ENCODE measurements at places on chromosomes 3 and 15.
A peak's percentile ranks its signal among the peaks of the same experiment; 100 is the strongest.

GRCh38 chr3:169387751-169388696 lies 275.5 kb downstream of the MECOM start:
- peak; percentile 10 for DNase-seq

DNA sequence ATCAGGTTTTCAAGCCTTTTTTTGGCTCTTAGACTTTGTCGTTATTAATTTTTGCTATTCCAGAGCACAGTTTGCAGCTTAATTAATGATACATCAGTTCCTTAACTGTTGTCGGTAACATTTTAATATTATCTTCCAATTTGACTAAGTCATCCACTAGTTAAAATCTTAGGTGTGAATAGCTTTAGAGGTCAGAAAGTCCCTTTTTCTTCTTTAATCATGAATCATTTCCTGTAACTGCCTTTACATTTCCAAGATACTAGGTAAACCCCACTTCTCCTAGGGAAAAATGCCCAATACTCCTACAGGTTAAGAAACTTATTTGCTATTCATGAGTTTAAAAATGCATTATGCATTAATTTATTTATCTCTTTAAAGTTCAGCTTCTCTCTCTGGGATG lies 260.9 kb upstream of the CFAP20DC start:
- DNase-seq: peak; percentile 17

- no peak for DNase-seq
Measured at GRCh38 chr15:74621936-74622335, 6.3 kb downstream of the CLK3 start.

GRCh38 chr3:70090322-70090913 lies 90.9 kb downstream of the SAMMSON start:
- DNase-seq: peak; percentile 14

- DNase-seq: no peak
Measured at GRCh38 chr3:29583861-29584260, 303.0 kb downstream of the RBMS3 start.

DNA sequence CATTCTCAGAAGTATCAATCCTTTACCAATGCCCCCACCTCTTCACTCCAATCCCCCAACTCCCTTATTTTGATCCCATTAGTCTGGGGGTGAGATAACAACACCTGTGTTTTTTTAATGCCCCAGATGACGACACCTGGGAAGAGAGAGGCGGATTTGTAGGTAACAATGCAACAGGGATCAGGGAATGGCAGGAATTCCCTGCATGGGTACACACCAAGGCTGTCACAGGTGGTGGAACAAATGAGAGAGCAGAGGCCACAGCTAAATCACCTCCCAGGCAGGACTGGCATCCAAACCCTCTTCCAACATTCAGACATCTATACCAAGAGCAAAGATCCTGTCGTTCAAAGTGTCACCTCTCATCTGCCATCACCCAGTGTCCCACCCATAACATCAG lies 319.2 kb upstream of the TRIM42 start:
- peak; percentile 76 for DNase-seq

- no peak for DNase-seq
Measured at GRCh38 chr3:131728898-131729642, 226.3 kb upstream of the MRPL3 start.

DNA sequence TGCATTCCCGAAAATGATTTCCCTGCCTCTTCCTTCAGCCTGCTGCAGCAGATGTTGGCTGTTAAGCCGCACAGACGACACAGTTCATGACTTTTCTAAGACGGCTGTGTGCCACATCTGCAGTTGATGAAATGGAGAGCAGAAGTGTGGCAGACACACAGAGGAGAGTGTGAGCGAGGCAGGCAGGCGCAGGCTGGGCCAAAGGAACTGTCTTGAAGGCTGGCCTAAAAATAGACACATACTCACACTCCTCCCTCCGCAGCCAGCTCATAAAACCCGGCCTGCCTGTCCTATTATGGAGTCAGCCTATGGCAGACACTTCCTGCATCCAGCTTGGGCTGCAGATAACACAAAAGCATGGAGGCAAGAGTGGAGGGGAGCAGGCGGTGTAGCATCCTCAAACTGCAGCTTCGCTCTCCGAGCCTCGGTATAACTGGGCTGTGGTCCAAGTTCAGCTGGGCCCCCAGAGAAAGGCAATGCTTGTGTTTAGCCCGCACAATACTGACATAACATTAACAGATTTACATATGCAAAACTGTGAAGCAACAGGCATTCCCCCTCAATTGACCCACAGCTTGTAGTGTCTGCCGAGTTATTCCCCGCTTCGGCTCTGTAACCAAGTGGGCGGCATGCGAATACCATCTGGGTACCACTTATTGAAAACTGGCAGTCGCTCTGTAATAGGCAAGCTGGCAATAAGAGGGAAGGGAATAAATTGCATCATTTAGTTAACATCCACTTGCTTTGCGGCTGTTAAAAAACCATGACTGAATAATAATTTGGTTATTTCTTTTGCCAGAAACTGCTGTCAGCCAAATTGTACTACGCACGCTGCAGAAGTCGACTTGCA lies 40.8 kb downstream of the FOXP1 start:
- no peak for DNase-seq

DNA sequence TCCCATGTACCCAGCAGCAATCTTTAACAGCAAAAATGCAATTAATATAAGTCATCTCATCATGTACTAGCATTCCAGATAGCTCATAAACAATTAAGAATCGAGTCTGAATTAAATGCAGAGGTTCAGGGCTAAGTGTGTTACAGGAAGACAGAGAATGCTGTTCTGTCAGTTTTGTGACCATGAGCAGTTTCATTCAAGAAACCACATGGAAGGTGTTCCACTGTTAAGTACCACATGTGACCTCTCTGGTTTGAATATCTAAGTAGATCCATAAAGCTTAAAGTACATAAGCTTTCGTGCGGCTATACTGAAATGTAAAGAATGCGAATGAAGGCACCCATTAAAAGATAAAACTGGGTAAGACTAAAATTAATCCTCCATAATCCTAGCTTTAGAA lies 272.3 kb downstream of the IL5RA start:
- no peak for DNase-seq

- peak; percentile 24 for DNase-seq
Measured at GRCh38 chr3:4841776-4842440, 137.3 kb upstream of the BHLHE40 start.

DNA sequence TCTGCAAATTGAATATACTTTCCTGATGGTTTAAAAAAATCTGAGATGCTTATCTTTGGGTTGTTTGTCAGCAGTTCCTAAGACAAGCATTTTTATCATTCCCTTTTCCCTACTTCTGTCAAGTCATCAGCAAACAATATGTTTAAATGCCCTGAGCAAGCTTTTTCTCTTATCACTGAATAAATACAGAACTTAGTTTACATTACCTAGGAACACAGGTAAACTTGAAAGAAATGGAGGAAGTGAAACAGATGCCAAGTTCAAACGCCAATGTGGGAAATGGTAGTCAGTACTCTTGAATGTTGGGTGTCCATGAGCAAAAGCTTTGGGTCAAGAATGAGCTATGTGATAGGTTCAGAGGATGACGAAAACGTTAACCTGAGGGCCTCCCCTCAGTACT lies 17.2 kb upstream of the TCAIM start:
- DNase-seq: no peak

DNA sequence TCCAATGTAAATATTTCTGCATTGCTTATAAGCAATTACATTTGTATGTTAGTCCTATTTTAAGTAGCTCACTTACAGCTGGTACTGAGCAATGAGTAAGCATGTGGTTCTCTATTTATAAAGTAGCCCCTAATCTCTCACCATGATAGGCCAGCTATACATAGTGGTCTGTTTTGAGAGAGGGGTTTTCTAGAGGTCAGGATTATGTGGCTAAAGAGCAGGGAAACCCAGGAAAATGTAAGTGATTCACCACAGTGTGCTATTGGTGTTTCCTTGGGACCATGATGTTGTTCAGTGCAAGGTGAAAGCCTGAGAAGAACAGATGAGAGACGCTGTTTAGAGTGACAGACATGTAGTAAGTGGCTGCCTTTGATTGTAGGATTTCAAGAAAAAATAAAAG lies 26.4 kb downstream of the RBMS3 start:
- DNase-seq: no peak

- DNase-seq: peak; percentile 99
Measured at GRCh38 chr3:134326760-134327593, 47.3 kb downstream of the AMOTL2 start.

GRCh38 chr15:68407886-68408881 lies 23.8 kb downstream of the ITGA11 start:
- DNase-seq: no peak
